Activated CD4-positive, alpha-beta T cell treated with anti-CD3 and anti-CD28 coated beads, Interleukin-2, amount 10 ng/mL, durations not matched to agents 7 days and 5 days (primary cell): ENCODE measurements at places on chromosomes 12 and 14.
A peak's percentile ranks its signal among the peaks of the same experiment; 100 is the strongest.

- no peak for DNase-seq
Observed at GRCh38 chr14:82009076-82009475, 475.4 kb upstream of the SEL1L start.

GRCh38 chr14:74843653-74844052 is 32.3 kb downstream of the PROX2 start:
- no peak for DNase-seq

GRCh38 chr12:48980389-48980952 is 2.3 kb downstream of the WNT1 start:
- DNase-seq, result no peak

GRCh38 chr14:97025722-97026121 is 228.5 kb downstream of the VRK1 start:
- DNase-seq, result no peak

DNA sequence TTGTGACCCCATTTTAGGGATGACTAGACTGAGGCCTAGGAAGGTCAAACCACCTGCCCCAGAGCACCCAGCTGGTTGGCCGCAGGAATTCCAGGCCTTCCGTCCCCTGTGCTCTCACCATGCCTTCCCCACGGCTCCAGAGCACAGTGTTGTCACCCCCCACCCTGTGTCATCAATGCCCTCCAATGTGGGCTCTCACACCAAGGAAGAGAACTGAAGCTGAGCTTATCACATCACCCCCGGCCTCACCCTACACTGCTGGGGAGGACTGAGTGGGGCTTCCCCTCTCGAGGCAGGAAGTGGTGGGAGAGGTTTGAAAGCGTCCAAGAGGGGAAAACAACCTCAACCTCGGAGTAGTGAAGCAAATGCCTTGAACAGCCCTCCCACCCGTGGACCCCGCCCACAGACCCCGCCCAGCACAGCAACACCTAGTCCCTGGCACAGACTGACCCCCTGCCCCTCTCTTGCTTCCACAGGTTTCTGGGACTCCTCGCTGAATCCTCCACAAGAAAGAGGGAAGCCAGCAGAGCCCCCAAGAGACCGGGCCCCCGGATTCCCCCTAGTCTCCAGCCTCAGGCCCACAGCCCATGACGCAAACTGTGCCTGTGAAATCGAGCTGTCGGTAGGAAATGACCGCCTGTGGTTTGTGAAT is 97.2 kb downstream of the LGMN start:
- peak; percentile 90 for DNase-seq

DNA sequence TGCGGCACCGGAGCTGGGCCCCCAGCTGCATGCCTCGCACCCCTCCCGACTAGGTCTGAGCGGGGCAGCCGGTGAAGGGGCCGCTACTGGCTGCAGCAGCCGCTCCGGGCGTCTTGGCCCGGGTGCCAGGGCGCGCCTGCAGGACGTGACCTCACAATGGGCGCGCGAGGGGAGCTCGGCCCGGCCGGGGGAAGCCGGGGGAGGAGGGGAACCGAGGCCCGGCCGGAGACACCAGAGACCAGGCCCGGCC is 353 bp downstream of the BAG5 start:
- DNase-seq, result no peak

DNA sequence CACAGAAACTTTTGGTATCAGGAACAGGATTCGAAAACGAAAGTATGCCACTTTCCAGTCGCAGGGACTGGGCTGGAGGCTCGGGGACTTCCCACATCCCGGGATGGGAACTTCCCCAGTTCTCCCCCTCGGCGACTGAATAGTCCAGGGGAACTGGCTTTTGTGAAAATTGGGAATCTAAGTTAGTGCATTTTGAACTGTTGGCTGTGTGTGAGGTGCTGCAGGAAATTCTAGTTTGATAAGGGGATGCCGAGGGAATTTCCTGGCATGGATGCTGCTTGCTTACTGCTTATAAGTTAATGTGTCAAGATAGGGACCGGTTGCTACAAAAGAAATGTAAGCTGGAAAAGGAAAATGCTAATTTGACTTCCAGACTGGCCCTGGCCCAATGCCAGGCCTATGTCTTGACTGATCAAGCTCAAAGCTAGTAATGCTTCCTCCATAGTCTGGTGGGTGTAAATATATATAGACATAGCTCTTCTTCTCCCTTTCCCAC is 73.4 kb upstream of the EIF5 start:
- DNase-seq, result no peak

- no peak for DNase-seq
Observed at GRCh38 chr14:93961620-93962019, 14.8 kb downstream of the ASB2 start.

DNA sequence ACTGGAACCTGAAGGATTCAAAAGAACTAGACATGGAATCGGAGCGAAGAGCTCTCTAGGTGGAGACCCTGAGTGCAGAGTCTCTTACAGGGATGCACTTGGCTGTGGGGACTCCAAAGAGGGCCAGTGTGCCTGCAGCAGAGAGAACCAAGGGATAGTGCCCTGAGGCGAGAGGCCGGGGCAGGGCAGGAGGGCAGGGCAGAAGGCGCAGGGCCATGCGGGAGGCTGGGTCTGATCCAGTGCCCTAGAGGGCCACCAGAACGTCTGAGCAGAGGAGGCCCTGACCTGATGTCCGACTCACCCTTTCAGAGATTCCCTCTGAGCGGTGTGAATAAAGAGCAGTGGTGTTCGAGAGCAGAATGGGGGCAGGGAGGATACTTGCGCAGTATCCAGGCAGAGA is 205.4 kb upstream of the FKBP4 start:
- DNase-seq, result no peak

DNA sequence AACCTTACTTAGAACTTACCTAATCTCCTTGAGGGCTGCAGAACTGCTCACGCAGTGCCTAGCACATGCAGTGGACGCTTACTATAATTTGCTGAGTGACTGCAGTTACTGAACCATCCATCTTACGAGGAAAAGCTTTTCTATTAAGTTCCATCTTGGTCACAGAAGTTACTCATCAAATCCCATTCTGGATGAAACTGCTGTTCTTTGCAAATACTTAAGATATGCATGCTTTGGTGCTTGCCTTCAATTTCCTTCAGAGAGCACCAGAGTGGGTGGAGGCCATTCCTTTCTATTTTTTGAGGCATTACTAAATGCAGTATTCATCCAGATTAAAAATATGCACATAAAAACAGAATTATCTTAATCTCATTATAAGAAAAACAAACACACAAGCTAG is 17.7 kb upstream of the PELI2 start:
- DNase-seq, result no peak

DNA sequence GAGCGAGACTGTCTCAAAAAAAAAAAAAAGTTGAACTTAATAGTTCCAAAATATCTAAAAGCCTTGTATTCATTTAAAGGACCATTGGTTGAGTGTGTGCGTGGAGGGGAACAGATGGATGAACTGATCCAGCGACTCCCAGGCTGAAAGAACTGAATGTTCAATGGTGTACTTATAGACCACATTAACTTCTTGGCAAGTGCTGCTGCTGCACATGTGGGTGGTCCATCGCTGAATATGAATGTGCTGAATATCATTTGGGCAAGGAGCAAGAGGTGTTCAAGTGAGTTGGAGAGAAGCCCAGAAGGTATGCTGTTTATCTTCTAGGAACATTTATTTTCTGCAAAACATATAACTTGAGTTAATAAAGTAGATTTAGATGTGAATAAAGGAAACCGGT is 289.0 kb upstream of the RPL10L start:
- no peak for DNase-seq

DNA sequence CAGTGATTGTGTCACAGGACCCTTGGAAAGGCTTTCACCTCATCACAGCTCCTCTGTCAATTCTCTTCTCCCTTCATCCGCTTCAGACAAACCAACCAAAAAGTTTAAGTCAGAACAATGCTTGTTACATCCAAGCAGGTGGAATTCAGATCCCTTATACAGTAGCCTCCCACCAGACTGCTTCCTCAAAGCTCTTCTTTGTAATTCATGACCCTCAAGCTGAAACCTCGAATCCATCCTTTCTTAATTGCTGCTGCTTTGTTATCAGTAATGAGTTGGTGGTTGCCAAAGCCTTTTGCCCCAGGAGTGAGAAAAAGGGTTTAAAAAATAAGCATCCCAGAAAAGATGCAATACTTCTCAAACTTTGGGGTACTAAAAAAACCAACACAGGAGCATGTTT is 9.5 kb downstream of the BEST3 start:
- no peak for DNase-seq

DNA sequence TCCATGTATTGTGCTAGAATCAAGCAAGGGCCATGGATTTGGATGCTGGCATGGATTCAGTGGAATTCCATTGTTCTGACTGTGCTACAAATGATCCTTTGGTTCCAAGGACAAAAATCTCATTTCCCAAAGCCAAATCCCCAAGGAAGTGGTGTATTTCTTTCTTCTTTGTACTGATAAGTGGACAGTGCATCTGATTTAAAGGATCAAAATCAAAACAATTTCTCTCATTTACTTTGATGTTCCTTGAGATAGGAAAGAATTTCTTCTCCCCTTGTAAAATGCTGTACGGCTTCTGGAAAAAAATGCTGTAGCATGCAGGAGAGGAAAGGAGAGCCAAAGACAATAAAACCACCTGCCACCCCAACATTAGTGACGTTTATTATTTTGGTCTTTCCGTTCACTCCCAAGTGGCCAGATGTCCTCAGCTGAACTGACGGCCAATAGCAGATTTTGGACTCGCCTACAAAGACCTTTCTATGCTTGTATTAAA is 185.7 kb downstream of the PRKD1 start:
- no peak for DNase-seq

- DNase-seq, result no peak
Observed at GRCh38 chr12:132429602-132429945, 60.4 kb upstream of the FBRSL1 start.

GRCh38 chr12:121980191-121980891 is 41.3 kb upstream of the BCL7A start:
- DNase-seq, result no peak

DNA sequence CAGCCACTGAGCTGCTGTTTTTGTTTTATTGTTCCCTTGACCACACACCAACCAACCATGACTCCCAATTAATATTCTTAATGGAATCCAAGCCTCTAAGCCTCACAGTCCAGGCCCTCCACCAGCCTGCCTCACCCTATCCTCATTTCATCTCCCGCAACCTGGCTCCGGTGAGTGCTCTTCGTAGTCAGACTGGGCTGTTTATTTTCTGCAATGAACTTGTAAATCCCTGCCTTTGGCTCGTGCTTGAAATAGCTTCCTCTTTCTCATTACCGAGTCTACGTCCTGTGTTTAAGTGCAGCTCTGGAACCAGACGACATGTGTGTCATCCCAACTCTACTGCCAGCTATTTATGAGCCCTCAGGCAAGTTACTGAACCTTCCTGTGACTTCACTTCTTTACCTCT is 12.4 kb upstream of the ETFBKMT start:
- no peak for DNase-seq
